ENCODE measurements at places on chromosomes 4 and X.

DNA sequence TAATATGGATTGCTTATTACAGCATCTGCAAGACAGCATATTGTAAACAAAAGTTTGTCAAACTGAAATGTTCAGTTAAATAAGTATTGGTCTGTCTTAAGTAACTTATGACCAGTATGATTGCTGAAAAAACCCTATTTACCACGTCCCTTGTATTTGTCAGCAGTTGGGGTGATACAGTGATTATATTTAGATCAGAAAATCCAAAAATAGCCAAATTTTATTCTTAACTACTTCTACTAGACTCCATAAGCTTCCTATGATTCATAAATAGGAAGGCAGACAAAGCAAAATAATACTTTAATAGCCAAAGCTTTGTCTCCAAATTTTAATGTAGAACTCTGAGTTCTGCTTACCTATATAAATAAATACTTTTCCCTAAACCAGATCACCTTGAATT, 45.3 kb downstream of the TBCK start:
- no peak overlapping the region for H3K4me3 ChIP-seq
- no peaks in the 10 kb centered on the region for H3K27me3 ChIP-seq
- H3K4me1 ChIP-seq: peaks cover 3% of the 10 kb centered on the region
- H3K27ac ChIP-seq: no peak overlapping the region
- no peak for DNase-seq

DNA sequence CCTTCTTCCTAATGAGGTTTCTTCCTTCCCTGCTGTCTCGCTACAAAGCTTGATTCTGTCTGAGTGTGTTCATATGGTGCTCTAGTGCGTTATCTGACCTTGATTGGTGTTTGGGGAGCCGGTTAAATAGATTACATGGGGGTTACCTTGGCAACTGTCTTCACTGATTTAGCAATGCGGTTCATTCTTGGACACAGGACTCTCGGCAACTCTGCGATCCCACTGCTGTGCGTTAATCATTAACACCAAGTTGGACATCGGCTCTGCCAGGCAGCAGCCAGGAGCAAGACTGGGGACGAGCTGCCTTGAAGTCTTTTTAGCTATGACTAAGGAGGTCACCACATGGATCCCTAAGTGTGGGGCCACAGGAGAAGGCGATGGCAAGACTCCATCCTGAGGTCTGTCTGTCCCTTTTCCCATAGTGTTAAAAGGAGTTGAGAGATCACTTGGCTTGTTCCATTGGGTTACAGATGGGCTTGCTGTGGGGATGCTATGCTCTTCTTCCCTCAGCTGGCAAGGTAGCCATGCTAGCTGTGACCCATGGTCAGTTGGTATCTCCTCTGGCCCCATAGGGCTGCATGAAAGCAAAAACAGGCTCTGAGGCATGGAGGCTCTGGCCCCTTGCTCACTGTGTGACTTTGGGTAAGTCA, 93.4 kb upstream of the MAMLD1 start:
- DNase-seq: no peak
- no peak overlapping the region for H3K4me3 ChIP-seq
- no peak overlapping the region for H3K27ac ChIP-seq
- no peaks in the 10 kb centered on the region for H3K27me3 ChIP-seq
- no peaks in the 10 kb centered on the region for H3K4me1 ChIP-seq
- no peaks in the 10 kb centered on the region for H3K36me3 ChIP-seq

DNA sequence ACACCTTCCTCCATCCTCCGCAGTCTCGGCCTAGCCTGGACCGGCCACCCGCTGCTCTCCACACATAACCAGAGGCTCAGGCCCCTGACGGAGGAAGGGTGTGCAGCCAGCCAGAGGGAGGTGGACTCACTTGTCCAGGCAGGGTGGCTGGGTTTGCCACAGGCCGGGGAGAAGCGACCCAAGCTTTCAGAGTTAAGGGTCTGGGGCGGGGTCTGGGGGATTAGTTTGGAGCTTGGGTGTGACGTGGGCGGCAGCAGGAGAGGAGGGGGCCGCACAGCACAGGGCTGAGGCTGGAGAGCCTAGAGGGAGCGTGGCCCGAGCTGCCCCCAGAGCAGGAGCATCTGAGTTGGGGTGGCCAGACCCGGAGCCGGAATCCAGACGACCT, 22.4 kb upstream of the CPLX1 start:
- H3K27me3 ChIP-seq: no peaks in the 10 kb centered on the region
- no peak overlapping the region for H3K4me3 ChIP-seq
- H3K4me1 ChIP-seq: no peaks in the 10 kb centered on the region
- DNase-seq: peak; percentile 21

DNA sequence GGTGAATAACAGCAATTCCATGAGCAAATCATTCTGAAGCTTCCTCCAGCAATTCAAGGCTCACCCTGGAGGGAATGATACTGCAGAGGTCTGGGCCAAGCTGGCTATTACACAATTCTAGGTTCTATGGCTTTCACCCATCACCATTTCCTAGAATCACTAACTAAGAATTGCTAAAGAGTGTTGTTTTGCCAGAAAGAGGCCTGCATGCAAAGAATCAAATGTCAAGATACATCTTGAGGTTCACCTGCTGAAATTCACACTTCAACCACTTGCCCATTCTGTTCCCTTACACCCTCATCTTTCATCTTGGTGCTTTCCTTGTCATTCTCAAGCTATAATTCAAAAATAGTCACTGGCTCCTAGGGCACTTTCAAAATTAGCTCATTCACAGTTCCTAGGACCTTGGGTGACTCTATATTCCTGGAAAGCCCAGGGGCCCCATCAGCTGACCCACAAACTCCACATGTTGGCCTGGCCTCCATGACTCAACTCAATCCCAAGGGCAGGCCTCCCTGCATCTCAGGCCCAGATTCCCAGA, 7.0 kb downstream of the APBB2 start:
- peaks cover 19% of the 10 kb centered on the region for H3K4me1 ChIP-seq
- no peak for DNase-seq
- H3K36me3 ChIP-seq: no peaks in the 10 kb centered on the region

Data from ovary (tissue), 10 donors.